Left cardiac atrium (tissue), 4 donors: ENCODE measurements at places on chromosomes 12 and 14. TPM values are rescaled to one million over a fixed set of nuclear protein-coding genes. Genes with fewer than 3 reads are reported as not detected.

- no peak for DNase-seq
These were observed 13.7 kb downstream of the RNF41 start for GRCh38 chr12:56208006-56208405.

DNA sequence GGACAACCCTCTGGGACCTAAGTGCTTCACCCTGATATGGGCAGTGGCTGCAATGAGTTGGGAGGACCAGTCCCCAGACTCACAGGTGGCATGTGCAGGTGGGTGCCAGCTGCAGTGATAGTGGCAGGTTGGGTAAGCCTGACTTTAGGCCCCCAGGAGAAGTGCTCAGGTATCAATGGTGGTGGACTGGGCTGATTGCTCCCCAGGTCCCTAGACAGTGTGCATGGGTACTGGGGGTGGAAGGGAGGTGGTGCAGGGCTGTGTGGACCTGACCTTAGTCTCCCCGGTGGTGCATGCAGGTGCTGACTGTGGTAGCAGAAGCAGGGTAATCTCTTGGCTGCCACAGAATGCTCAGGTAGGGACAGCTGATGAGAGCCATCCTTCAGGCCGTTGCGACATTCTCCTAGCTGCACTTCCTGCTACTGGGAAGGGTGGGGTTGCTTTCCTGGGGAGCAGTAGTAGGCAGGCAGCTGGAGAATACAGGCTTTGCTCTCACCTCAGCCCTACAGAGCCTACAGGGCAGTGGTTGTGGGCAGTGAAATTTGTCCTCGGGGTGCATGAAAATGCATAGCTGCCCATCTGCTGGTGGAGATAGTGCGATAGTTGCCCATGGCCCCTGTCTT lies 33.3 kb upstream of the CCND2 start:
- DNase-seq: no peak

Gene KLRC2
- total RNA-seq: not detected

Gene FOXG1
- not detected for total RNA-seq

GRCh38 chr12:41287500-41288141 lies 99.5 kb downstream of the PDZRN4 start:
- no peak for DNase-seq

DNA sequence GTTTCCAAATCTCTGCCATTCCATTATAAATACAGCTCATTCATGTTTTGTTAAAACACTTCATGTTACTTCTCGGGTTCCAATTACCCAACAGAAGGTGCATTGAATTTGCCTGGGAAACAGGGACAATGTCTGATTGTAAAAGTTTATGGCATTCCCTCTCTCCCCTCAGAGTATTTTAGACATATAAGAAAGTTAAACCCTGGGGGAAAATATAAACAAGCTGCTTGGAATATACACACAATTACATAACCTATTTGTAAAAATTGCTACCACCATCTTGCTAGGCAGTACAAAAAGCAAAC lies 60.0 kb downstream of the BTG1 start:
- DNase-seq: no peak

DNA sequence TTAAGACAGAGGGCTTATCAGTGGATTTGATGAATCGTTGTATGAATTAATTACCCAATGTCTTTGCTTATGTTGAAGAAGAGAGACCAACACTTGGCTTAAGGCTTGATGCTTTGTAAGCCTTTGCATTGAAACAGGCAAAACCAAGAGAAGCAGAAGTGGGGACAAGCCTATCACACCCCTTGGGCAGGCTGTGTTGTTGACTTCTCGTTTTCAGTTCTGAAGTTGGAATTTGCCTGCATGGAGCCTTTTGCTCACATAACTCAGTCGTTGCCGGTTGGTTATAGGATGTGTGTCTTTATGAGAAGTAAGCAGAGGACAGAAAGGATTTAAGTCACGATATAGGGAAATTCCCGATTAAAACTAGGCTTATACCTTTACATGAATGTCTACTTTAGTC lies 94.7 kb downstream of the CCDC92 start:
- DNase-seq: no peak

Gene SLC38A4
- total RNA-seq: 0.52 TPM

Gene PIP4K2C
- 15.3 TPM for total RNA-seq

- no peak for DNase-seq
These were observed 28.2 kb upstream of the NELL2 start for GRCh38 chr12:44904321-44904720.

Gene TSHR
- not detected for total RNA-seq
